Mammary microvascular endothelial cell (primary cell): ENCODE measurements at places on chromosomes 12 and 14. TPM values are rescaled to one million over a fixed set of nuclear protein-coding genes. Genes with fewer than 3 reads are reported as not detected.

CLEC2A gene
- not detected in 2 replicates for total RNA-seq

SYNE3 gene
- total RNA-seq: 15.8 and 21.6 TPM in 2 replicates

KLHL42 gene
- 15.5 and 16.2 TPM in 2 replicates for total RNA-seq

FOXG1 gene
- total RNA-seq: under 0.01 TPM in 1 of 2 replicates, not detected in the other

TAS2R8 gene
- total RNA-seq: not detected in 2 replicates

PSME2 gene
- 179 and 201 TPM in 2 replicates for total RNA-seq

PAX9 gene
- total RNA-seq: not detected in 2 replicates

RPGRIP1 gene
- total RNA-seq: 0.05 TPM in 1 of 2 replicates, not detected in the other

HCAR3 gene
- not detected in 2 replicates for total RNA-seq

GPR137C gene
- 0.87 and 1.0 TPM in 2 replicates for total RNA-seq
